ENCODE measurements at places on chromosomes 13 and 19.

- no peak for DNase-seq
Measured at GRCh38 chr19:13064092-13064489, 38.6 kb downstream of the LYL1 start.

DNA sequence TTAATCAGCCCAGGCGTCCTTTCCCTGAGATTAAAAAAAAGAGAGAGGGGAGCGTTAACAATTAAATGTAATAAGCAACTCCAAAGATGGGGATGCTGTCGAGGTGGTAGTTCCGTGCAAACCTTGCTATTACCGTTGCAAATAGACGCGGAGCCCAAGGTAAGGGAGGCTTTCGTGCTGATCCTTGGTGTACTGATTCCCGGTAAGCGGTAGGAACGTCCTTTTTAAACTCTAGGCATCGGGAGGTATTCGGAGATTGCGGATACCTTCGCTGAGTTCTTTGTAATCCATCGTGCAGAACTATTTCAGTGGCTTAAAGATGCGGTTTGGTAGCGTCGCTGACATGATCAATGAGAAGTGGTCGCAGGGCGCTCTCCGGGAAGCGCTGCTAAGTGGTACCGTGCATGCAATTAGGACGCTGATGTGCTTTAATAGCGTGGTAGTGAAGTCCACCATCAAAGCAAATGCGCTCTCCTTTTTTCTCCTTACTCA lies 3.1 kb downstream of the SLITRK5 start:
- no peak for DNase-seq

GRCh38 chr19:12833738-12834565 lies 427 bp downstream of the RTBDN start:
- no peak for DNase-seq

DNA sequence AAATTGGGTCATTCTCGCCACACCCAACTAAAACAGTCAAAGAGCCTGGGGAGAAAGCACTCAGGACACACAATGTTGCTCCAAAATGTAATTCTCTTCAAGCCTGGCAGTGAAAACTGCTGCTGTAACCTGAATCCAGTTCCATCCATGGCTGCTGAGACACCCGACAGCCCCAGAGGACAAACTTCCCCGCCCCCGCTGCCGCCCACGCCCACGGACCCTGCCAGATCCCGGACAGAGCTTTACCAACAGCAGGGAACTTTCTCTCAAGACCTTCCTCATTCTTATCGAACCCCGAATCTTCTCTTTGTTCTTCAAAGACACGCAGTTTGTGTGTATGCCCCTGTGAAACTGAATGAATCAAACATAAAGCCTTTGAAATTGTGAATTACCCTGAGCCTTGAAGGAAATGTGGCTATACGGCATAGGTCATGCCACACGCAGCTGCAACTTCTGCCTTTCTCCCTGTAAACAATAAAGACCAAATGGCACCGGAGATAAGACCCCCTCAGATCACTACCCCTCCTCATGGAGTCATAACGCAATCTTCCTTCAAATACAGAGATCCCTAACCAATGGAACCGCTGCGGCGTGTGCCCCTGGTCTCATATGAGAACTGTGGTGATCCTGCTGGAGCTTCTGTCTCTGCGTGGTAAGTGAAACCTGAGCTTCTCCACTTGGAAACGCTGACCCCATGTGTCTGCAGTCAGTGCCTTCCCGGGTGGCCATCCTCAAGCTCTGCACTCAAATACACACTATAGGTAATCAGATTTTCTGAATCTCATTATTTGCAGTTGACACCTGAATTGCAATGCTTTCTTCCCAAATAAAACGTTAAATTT lies 4.8 kb upstream of the LAMP1 start:
- no peak for DNase-seq

DNA sequence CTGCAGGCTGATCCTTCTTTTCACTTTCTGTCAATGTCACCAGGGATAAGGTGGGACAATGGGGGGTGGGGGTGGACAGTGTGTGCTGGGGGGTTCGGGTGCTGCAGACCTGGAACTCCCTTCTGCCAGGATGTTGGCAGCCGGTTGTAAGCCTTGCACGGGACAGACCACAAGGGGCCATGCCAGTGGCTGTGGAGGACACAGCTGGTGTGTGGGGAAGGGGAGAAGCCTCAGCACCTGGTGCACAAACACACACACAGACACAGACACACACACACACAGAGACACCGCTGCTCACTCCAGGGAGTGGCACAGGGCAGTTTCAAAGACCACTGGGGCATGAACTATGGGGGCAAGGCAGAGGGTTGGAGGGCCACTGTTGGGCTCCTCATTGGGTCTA lies 3.6 kb downstream of the F2RL3 start:
- DNase-seq: no peak

DNA sequence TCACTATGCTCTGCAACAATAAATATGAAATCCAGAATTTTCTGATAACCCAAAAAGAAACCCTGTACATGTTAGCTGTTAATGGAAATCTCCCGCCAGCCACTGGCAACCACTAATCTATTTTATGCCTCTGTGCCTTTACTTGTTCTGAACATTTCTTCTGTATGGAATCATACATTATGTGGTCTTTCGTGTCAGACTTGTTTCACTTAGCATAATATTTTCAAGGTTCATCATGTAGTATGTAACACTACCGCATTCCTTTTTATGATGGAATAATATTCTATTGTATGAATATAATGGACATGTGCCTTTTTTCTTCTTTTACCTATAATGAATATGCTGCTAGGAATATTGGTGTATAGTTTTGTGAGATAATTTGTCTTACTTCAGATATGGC lies 1123.3 kb downstream of the EFNB2 start:
- DNase-seq: no peak

DNA sequence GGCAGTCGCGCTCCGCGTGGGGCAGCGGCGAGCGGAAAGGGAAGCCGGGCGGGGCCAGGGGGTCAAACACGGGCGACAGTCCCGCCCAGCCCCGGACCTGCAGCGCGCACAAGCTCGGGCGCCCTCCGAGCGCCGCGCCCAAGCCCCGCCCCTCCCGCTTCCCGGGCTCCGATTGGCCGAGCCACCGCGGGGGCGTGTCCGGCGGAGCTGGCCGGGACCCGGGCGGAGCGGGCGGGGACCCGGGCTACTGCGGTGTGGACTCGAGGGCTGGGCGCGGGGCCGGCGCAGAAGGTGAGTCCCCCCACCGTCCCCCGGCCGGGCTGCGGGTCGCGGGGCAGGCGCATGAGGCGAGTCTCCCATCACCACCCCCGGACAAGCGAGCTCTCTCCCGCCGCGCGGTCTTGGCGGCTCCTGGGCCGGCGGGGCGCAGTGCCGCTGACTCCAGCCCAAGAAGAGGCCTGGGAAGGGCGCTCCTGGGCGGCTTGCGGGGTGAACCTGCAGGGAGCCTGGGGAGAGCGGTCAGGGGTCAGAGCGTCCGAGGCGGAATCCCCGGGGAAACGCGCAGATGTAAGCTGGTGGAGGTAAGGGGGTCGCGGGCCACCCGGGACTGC lies at the start of gene PLEKHF1:
TSS of gene PLEKHF1 (plus strand) at position 247 of the 611 bp plus-strand sequence. CDS start 8,379 bp downstream, outside the sequence.
- DNase-seq: no peak

DNA sequence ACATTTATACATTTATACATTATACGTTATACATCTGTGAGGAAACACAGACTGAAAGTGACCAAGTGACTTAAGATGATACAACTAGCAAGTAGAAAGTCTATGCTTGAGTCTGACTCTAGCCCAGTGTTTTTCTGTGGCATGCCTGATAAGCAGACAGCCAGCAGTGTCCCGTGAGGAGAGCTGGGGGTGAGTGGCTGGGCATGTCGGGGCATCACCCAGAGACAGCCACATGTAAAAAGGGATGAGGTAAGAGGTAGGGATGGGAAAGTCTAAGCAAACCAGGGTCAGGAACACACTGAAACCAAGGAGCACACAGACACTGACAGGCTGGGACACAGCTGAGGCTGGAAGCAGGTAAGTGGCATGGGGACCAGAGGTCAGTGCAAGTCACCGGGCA lies 333.2 kb downstream of the FOXO1 start:
- no peak for DNase-seq

- DNase-seq: no peak
Measured at GRCh38 chr19:850221-850978, 1.7 kb upstream of the ELANE start.

GRCh38 chr19:45817725-45818301 lies 2.7 kb upstream of the RSPH6A start:
- no peak for DNase-seq

- DNase-seq: no peak
Measured at GRCh38 chr13:93182406-93182805, 44.2 kb upstream of the GPC6 start.

- no peak for DNase-seq
Measured at GRCh38 chr19:38025909-38026307, 118.9 kb downstream of the SIPA1L3 start.

- DNase-seq: peak; percentile 53
Measured at GRCh38 chr13:72316716-72317115, 410.7 kb downstream of the MZT1 start.

DNA sequence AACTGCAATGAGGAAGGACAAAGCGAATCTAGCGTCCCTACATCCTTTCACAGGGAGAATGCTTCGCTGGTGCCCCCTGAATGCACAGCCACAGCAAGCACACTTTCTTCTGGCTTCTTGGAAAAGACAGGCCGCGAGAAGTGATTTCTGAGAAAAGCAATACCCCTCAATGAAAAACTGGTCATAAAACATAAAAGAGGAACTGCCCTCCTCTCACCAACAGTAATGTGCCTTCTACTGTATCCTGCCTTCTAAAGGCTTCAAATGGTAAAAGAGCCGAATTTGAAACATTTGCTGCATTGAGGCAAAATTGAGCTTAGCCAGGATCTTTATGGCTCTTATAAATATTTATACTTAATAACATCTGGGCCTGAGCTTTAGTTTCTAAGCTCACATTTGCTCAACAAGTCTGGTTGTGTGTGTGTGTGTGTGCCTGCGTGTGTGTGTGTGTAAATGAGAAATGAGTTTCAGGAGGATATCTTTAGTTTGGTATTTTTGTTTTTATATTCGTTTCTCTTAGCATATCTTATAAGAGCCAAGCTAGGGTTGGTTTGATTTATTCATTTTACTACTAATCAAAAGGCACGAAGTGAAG lies 246.1 kb upstream of the MAB21L1 start:
- no peak for DNase-seq

GRCh38 chr13:36362914-36363313 lies 16.7 kb upstream of the SPART start:
- no peak for DNase-seq

DNA sequence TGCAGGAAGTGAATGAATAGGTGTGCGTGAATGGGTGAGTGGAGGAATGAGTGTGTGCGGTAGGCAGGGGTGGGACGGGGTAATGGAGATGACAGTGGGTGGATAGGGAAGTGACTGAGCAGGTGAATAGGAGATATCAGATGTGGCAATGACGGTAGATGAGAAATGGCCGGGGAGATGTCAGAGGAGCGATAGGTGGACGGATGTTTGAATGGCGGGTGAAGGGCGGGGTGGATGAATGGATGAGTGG lies 1.5 kb downstream of the TTC9B start:
- DNase-seq: no peak

DNA sequence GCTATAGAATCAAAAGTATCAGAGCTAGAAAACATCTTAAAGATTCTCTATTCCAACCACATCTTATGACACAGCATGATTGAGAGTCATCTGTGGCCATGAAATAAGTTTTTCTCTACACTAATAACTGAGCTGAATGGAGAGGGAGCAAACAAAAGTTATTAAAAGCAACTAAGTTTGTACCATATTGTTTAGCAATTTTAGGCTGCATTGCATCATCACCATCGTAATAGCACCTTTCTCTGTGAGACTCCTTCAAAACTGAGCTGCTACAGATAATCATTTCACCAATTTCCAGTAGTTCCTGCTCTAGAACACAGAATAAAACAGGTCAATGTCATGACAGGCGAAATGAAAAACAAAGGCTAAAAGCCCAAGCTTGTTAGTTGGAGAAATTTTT lies 1183.9 kb downstream of the DIAPH3 start:
- no peak for DNase-seq

DNA sequence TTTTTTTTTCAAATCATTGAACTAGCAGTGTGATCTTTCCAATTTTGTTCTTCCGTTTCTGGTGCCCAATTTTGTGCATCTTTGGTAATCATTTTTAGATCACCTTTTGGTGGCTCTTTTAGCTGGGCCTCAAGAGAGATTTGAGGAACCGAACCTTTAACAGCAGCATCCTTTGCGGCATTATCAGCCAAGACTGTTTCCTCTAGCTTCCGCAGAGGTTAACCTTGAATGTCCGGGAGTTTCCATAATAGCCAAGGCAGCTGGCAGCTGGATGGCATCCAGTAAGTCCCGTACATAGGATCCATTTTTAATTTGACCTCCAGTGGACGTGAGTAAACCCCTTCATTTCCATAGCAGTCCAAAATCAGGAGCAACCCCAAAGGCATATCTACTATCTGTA lies 9.6 kb downstream of the IRGC start:
- DNase-seq: no peak

- DNase-seq: no peak
Measured at GRCh38 chr13:93628136-93628797, 401.7 kb downstream of the GPC6 start.

GRCh38 chr13:30864433-30865122 lies 41.5 kb upstream of the MEDAG start:
- DNase-seq: no peak

GRCh38 chr19:14821937-14822336 lies 13.0 kb downstream of the OR7A5 start:
- no peak for DNase-seq

DNA sequence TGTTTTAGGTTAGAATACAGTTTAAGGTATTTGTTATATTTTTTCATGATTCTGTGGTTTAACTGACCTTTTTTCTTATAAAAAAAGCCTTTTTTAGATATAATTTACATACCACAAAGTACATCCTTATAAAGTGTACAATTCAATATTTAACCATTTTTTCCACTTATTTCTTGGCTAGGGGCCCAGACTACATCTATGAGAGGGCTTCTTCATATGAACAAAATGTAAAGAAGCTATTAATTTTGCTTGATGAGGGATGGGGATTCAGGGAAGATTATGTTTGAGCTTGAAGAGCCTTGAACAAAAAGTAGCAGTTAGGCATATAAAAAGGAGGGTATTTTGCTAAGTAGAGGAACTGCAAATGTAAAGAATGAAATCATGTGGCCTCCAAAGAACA lies 2.2 kb downstream of the CCDC122 start:
- DNase-seq: no peak

DNA sequence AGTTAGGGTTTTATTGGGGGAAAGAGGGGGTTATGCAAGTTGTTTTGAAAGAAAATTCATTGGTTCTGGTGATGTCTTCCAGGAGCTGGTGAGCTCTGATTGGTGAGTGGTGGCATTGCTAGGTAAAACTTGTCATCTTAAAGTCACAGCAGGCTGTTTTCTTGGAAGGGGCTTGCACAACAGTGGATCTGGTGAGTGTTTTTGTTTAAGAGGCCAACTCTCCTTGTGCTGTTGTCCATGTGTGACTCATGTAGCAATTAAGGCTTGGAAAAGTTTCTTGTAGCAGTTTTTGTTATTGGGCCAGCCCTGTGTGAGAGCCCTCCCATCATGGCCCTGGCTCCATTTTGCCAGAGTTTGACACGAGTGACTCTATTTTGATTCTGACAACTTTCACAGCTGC lies 109.4 kb downstream of the RFC3 start:
- no peak for DNase-seq

- no peak for DNase-seq
Measured at GRCh38 chr13:37274569-37275497, 169.4 kb upstream of the CSNK1A1L start.

All from NCI-H2081 treated with DMSO at 0.1 percent for 48 hours (cell line).